Fibroblast of the conjunctiva (primary cell): ENCODE measurements at places on chromosomes 1 and 21.

- DNase-seq: no peak
These were observed 28.9 kb upstream of the SERBP1 start for GRCh38 chr1:67459068-67459467.

GRCh38 chr21:43318841-43319781, 107.8 kb downstream of the SIK1 start:
- no peak for DNase-seq

DNA sequence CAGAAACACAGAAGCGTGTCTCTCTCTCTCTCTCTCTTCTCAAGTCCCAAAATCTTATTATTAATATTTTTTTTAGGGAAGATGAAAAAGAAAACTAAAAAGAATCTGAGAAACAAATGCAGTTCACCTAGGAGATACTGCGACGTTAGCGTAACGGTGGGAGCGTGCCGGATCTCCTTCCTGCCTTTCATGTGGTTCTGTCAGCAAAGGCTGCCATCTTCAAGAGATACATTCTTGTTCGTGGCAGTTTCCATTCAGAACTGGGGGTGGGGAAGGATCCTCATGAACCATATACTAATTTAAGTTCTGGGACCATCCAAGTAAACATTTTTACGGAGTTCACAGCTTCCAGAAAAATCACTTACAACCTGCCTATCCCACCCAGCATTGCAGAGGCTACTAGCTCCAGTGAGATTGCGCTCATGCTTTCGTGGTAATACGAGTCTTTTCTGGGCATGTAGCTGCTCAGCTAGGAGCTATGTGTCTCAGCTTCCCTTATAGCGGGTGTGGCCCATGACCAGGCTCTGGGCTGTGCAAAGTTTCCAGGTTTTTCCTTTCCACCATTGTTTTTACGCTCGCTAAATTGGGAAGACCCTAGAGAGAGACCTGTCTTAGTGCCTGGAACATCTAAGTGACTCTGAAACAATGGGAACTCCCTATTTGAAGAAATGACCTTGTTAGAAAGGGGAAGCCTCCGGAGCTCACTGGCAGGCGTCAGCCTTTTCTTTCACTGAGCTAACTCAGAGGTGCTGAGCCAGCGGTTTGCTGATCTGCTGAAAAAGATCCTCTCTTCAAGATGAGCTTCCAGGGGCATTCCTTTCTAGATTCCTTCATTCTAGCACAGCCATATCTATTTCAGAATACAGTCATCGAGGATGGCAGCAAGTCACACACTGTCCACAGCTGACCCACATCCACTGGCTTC, 17.3 kb downstream of the SLAMF1 start:
- no peak for DNase-seq

DNA sequence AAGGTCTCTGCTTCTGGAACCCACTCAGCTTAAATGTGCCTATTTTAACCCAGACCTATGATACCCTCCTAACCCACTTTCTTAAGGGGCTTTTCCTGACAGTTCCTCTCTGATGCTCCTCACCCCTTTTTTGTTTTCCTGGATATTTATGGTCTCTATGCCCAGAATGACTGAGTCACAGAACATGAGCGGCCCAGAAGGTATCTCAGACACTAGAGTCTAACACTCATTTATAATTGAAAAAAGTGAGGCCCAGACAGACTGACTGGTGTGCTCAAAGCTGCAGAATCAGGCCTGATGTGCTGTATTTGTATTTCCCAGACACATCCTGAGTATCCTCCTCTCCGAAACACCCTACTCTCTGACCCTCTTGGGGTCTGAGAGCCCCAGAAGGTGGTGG, 44.0 kb downstream of the LRRC71 start:
- DNase-seq: no peak

GRCh38 chr1:2567083-2567679, 11.0 kb downstream of the TNFRSF14 start:
- no peak for DNase-seq
